ENCODE measurements at places on chromosomes 7 and 10. TPM values are rescaled to one million over a fixed set of nuclear protein-coding genes. Genes with fewer than 3 reads are reported as not detected.

INHBA gene
- 2.1 TPM for total RNA-seq

TLX1 gene
- total RNA-seq = not detected

ARHGEF35 gene
- total RNA-seq = not detected

VPS37D gene
- total RNA-seq = 1.7 TPM

SPAG6 gene
- 0.02 TPM for total RNA-seq

TMEM26 gene
- total RNA-seq = 5.7 TPM

H2BK1 gene
- total RNA-seq = not detected

VWC2 gene
- not detected for total RNA-seq

IGFBP3 gene
- 20.1 TPM for total RNA-seq

KCNMA1 gene
- 16.1 TPM for total RNA-seq

DGKB gene
- total RNA-seq = not detected

DNA sequence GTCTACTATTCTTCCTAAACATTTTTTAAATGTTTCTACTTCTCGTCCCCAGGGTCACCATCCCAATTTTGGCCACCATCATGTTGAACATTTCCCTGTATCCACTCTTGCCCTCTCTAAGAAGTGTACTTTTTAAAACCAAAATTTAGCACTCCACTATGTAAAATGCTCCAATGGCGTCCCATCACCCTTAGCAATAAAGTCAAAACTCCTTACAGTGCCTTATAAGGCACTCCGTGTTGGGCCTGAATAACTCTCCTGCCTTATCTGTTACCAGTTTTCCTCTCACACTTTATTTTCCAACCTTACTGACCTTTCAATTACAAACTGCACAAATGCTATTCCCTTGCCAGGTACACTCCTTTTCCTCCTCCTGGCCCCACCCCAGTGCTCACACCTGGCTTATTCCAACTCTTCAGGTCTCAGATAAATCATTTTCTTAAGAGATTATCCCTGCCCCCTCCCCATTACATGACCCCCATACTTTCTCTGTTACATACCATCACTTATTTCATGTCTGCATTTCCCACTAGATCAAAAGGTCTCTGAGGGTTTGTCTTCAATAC is 1.3 kb downstream of the TMEM168 start:
- DNase-seq = no peak

- DNase-seq = no peak
Observed at GRCh38 chr10:49700997-49701396, 21.5 kb downstream of the C10orf53 start.

GRCh38 chr7:108322925-108323832 is 133.1 kb downstream of the NRCAM start:
- no peak for DNase-seq

- DNase-seq = no peak
Observed at GRCh38 chr10:61971003-61971325, 69.5 kb downstream of the ARID5B start.

- no peak for DNase-seq
Observed at GRCh38 chr7:138978541-138979184, 2.5 kb downstream of the KIAA1549 start.

- DNase-seq = no peak
Observed at GRCh38 chr10:103720328-103720963, 134.9 kb downstream of the SH3PXD2A start.

- no peak for DNase-seq
Observed at GRCh38 chr7:158396301-158396905, 191.2 kb downstream of the PTPRN2 start.

DNA sequence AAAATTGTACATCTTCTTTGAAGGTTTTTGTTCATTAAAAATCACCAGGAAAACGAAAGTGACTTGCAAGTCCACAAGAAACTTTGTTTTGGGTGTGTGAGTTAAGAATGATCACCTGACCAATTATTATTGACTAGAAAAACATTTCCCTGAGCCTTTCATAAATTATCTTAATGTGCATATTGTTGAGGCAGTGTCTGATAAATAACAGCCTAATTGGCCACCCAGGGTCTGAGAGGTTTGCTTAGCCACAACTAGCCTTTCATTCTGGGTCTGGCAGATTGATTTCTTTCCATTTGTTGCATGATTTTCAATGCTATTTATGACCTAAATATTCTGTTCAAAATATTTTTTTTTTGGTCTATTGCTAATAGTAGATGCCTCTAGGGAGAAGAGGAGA is 152.8 kb downstream of the AUTS2 start:
- DNase-seq = no peak

DNA sequence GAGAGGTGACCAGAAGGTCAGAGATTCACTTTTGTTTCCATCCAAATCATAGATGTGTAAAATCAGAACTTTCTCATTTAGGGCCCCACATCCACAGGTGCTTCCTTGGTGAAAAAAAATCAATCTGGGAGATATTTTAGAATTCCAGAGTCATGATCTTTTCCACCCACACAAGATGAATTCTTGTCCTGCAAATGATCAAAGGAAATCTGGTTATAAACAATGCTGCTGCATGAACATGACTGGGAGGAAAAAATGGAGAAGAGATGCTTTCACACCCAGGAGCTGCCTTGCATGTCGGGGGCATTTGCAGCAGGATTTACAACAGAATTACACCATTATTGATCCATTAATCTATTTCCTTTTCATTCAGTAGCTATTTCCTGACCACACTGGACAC is 106.5 kb upstream of the TMEM72 start:
- peak; percentile 23 for DNase-seq

DNA sequence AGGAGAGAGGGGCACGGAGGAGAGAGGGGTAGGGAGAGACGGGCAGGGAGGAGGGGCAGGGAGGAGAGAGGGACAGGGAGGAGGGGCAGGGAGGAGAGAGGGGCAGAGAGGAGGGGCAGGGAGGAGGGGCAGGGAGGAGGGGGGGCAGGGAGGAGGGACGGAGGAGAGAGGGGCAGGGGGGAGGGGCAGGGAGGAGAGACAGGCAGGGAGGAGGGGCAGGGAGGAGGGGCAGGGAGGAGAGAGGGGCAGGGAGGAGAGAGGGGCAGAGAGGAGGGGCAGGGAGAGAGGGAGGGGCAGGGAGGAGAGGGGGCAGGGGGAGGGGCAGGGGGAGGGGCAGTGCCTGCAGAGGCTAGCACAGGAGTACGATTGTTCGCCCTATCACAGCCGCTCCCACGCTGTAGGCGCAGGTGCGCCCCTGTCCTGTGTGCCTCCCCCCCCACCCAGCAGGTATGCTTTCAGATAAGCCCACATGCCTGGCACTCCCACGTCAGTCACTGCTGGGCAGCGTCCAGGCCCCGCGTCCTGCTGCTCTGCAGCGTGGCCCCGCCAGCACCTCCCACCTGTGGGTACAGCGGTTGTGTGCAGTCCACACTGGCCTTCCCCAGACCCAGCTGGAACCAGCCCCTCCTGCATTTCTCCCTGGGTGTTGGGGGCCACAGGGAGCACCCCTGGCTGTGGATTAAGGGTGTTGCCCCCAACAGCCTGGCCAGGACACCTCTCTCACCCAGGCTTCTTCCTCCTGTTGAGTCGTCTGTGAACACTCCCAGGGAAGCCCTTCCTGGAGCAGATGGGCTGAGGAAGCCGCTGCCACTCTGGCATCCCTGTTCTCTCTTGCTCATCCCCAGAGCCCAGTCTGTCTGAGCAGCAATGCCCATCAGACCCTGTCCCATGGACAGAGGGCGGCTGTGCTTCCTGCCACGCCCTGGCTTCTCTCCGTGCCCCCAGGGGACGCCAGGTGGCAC is 10.8 kb downstream of the NKX6-2 start:
- no peak for DNase-seq

DNA sequence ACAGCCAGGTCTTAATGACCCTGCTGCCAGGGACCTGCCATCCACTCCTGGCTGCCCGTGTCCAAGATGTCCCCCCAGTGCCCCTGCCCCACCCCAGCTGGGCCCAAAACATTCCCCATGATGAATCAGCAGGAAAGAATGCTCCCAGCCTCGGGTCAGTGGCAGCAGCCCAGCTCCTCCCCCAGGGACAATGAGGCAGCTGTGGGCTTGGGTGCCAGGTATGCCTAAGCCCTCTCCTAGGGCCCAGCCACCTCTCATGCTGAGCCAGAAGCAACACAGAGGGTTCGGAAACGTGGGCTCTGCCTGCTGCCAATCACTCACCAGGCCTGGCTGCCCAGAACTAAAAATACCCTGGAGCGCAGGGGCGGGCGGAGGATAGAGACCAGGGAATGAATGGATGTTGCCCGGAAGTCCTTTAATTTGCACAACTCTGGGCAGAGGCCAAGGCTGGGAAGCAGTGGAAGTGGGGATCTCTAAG is 1.5 kb upstream of the LOXL4 start:
- DNase-seq = peak; percentile 95

GRCh38 chr7:44587843-44588711 is 6.0 kb upstream of the TMED4 start:
- peak; percentile 69 for DNase-seq

DNA sequence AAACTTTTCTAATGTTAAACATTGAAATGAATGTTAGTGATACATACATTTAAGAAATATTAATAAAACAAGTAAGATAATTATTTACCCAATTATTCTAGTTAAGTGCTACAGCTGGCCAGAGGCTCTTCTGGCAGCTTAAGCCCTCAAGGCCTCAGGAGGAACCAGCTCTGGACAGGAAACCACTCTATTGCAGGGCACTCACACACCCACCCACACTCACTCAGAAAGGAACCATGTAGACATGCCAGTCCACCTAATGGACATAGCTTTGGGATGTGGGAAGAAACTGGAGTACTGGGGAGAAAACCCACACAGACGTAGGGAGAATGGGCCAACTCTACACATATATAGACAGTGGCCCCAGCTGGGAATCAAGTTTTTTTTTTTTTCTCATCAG is 28.2 kb downstream of the UMAD1 start:
- no peak for DNase-seq
